ENCODE measurements at places on chromosomes 4 and X.

GRCh38 chr4:86522349-86522748, 71.8 kb upstream of the PTPN13 start:
- DNase-seq: no peak

GRCh38 chr4:184171011-184171410, 46.7 kb downstream of the ENPP6 start:
- no peak for DNase-seq

- no peak for DNase-seq
These were observed 34.7 kb downstream of the VSIG4 start for GRCh38 chrX:66004928-66005829.

GRCh38 chr4:103415801-103416200, 217.7 kb upstream of the CENPE start:
- no peak for DNase-seq

GRCh38 chrX:7149411-7149810, 1.5 kb upstream of the PUDP start:
- no peak for DNase-seq

- DNase-seq: no peak
These were observed 1.3 kb upstream of the TNIP2 start for GRCh38 chr4:2757426-2757825.

DNA sequence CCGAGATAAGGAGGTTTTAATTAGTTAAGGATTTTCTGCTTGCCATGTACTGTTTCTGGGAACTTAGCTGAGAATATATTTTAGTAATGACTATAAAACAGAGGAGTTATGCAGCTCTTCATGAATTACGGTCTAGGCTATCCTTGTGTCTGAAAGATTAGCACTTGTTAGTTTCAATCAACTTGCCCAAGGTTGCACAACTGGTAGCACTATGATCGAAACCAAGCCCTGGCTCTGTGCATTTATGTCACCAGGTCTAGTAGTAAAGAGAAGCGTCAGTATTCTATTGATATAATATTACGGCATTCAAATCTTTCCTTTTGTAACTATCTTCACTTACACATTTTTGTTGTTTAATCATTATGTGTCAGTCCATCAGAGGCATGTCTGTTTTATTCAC, 176.0 kb downstream of the TLL1 start:
- DNase-seq: no peak

GRCh38 chrX:107894038-107894437, 68.4 kb downstream of the MID2 start:
- DNase-seq: peak; percentile 69
